GM19239 (cell line): ENCODE measurements at places on chromosomes 11 and 22.
A peak's percentile ranks its signal among the peaks of the same experiment; 100 is the strongest.

DNA sequence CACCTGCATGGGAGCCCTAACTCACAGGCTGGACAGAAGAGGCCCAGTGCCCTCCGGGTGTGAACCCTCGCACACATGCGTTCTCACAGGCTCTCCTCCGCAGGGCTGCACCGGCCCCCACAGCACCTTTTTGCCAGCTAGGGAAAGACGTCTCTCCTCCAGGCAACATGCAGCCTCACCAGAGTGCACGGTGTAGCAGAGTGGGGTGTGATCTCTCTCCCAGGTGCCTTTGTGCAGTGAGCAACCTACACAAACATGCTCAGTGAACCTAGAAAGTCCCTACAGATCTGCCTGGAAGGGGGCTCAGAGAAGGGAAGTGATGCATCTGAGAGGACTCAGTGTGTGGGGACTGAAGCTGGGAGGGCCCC lies 3.7 kb upstream of the CARNS1 start:
- DNase-seq, result no peak

- no peak for DNase-seq
Measured at GRCh38 chr11:118740892-118741291, 50.1 kb downstream of the DDX6 start.

DNA sequence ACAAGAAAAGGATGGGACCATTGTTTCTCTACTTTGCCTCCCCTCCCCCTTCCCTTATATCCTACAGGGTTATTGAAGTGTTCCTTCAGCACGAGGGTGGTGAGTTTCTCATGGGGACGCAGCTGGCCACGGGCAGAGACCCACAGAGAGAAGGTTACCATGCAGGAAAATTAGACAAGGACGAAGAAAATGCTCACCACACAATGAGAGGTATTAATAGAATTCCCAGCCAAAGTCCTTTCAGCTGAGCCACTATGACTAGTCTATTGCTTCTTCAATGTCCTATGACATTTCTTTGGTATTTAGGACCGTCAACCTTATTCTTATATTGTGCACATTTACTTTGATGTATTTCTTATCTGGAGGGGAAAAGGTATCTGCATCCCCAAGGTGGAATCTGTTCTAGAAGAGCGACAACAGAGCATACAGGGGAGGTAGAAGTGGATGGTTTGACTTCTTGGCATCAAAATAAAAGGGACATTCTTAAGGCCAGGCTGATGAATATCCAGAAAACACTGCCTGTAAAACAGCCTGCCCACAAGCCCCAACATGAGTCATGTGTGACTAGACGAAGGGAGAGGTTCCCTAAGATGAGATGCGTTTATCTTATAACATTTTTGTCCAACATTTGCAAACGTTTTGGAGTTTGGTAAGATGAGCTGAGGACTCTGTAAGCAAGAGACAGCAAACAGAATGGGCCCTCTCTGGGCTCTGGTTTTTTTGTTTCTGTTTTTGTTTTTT lies 209.8 kb upstream of the NARS2 start:
- no peak for DNase-seq

- no peak for DNase-seq
Measured at GRCh38 chr11:22079133-22079872, 113.6 kb upstream of the ANO5 start.

DNA sequence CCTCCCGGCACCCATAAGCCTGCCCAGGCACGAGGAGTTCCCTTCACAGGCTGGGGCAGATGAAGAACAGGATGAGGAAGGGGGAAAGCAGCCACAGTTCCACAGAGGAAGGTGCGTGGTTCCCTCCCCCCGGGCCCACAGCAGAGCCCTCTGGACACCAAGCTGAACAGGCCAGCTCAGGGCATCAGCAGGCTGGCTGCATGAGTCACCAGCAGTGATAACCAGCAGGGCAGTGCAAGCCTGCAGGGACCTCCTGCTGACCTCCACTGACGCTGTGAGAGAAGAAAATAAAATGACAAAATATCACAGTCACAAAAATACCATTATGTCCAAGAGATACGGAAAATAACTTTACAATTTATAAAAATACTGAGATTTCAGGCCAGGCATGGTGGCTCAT lies 11.5 kb downstream of the RTL6 start:
- DNase-seq, result no peak

DNA sequence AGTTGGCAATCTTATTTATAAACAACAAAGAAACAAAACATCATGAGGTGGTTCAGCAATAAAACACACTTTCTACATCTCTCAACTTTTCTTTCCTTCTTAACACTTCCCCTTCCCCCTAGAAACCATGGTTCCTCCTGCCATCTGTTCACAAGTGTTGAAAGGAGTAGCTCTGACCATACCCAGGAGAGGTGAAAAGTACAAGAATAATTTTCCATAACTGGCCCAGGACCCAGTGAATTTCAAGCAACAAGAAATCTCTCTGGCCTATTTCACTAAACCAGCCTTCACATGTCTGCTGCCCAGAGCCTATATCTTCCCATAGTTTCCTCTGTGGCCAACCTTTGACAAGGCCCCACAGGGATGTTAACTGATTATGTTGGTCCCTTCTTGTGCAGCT lies 98.2 kb upstream of the CEP126 start:
- no peak for DNase-seq

DNA sequence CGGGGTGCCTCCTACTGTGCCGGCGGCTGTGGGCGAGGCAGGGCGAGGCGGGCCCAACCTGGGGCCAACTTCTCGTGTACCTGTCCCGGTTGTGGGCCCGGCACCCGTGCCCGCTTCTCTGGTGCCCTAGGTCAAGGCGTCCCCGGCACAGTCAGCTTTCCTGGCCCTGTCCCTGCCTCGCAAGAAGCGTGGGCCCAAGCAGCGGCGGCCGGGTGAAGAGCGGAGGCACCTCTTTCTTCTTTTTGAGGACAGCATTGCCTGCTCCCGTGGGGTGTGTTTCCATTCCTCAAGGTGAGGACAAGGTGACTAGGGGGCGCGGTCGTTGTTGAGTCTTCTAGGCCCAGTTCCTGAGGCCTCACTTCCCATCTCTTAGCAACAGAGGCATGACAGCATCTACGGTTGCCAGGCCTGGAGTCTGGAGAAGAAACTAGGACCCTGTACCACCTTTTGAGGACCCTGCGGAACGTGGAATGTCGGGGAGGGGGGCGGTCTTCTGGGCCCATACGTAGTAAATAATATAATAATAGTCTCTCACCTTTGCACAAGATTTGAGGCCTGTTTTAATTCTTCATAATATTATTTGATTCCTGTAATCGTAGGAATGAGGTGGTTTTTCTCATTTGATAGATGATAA lies 418 bp downstream of the ACO2 start:
- no peak for DNase-seq

DNA sequence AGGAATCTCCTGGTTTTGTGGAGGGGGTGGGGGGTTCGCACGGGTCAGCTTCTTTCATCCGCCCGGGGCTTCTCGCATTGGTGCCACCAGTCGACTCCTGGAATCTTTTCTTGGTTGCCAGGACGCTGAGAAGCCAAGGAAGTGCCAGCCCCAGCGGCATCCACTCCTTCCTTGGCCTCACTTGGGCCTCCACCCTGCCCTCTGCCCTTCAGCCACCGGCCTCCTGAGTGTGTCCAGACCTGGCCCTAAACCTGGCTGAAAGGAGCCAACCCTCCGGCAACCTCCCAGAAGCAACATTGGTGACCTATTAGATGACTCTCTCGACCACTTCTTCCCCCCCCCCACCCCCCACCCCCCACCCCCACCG lies 518 bp upstream of the GALNT18 start:
- DNase-seq, result no peak

GRCh38 chr11:67776852-67777520 lies 102.6 kb upstream of the ALDH3B2 start:
- DNase-seq, result no peak

GRCh38 chr11:129658526-129658867 lies 157.2 kb upstream of the TMEM45B start:
- DNase-seq, result no peak

GRCh38 chr11:69841859-69842698 lies 22.9 kb upstream of the FGF3 start:
- DNase-seq, result no peak

DNA sequence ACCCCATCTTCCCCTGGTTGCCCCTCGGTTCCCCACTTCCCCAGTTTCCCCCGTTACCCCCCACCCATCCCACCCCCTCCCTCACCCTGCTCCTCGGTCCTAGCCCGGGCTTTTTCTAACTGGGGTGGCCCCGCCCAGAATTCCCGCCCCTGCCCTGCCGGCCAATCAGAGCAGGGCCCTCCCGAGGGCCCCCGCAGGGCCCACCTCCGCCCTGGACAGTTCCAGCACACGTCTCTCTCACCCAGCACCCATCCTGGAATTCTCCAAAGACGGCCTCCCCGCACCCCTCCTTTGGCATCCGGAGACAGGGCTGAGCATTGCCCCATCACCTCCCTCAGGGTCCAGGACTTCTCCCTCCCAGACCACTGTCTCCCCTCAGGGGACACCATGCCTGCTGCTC lies at the start of gene H19:
TSS of gene H19 (minus strand) at position 88 of the 400 bp plus-strand sequence.
- DNase-seq, result no peak

DNA sequence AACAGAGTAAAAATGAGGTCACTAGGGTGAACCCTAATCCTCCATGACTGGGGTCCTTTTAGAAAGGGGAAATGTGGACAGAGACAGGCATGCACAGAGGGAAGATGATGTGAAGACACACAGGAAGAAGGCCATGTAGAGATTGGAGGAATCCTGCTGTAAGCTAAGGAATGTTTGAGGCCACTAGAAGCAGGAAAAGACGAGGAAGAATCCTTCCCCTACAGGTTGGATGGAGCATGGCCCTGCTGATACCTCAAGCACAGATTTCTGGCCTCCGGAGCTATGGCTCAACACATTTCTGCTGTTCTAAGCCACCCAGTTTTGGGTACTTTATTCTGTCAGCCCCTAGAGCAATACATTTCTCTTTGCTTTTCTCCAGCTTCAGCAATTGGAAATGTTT lies 486.9 kb downstream of the MIAT start:
- DNase-seq, result no peak

GRCh38 chr11:18282626-18283025 lies 16.6 kb downstream of the SAA1 start:
- DNase-seq, result no peak

DNA sequence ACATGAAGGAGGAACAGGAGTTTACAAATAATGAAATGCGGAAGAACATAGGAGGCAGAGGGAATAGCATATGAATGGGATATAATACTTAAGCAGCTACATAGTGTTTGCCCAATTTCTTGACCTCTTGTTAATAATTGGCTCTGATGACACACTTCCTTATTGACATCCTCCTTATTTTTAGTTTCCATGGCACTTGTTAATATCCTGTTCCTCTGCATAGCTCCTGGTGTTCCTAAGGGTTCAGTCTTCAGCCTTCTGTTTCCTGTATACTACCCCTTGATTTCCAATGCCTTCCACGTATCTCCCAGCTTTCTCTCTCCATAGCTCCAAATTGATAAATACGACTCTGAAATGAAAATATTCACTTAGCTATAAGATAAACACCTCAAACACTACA lies 663.8 kb upstream of the API5 start:
- no peak for DNase-seq

DNA sequence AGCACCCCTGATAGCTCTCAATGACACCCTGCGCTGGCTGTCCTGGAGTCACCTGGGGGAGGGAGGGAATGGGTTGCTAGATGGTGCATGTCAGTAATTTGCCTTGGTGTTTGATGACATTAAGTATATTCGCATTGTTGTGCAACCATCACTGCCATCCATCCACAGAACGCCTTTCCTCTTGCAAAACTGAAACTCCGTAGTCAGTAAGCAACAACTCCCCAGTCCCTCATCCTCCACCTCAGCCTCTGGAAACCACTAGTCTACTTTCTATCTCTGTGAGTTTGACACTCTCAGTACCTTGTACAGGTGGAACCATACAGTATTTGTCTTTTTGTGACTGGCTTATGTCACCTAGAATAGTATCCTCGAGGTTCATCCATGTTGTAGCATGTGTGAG lies 62.6 kb downstream of the PKNOX2 start:
- no peak for DNase-seq

- no peak for DNase-seq
Measured at GRCh38 chr22:35785181-35785923, 67.7 kb downstream of the APOL5 start.

- DNase-seq, result no peak
Measured at GRCh38 chr11:131350872-131351271, 19.5 kb upstream of the NTM start.

DNA sequence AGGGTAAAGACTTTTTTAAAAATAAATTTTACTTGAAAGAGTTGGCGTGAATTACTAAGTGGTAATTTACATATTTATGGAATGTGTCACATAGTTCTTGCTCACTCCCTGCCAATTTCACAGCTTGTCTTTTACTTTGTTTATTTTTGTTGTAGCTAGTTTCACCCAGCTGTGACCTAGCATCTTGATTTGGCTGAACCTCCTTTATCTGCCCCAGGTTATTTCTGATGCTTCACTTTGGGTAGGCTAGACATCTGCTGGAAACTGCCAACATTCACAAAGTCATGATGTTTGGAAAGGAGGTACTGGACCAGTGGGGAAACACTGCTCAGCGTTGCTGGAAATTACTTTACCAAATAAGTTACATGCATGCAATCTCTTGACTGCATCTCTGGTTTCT lies 1676.0 kb upstream of the RAG2 start:
- DNase-seq, result no peak

GRCh38 chr22:49827853-49828598 lies at the start of gene BRD1:
TSS of gene BRD1 (minus strand) at chr22:49827873. CDS start at chr22:49824317, 3,556 bp downstream.
- peak; percentile 79 for DNase-seq

GRCh38 chr11:65445101-65445603 lies 22.6 kb downstream of the NEAT1 start:
- no peak for DNase-seq

DNA sequence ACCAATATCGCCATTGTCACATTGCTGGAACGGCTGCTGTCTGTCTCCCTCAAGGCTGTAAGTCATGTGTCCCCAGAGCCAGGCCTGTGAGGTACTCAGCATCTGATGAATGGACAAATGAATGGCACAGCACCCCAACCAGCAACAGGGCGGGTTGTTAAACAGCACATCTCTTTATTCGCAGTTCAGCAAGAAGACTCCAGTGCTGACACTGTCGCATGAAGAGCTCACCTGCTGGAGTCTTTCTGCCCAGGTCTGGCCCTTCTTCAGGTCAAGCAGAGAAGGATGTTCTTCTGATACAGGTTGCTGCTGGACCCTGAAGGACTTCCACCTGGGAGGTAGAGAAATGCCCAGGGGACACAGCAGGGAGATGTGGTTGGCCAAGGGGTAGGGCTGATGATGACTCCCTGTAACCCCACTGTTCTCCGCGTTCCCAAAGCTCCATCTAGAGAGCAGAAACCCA lies 4.8 kb downstream of the SPATA19 start:
- no peak for DNase-seq

- DNase-seq, result no peak
Measured at GRCh38 chr11:43953521-43953920, 11.1 kb downstream of the C11orf96 start.

- DNase-seq, result no peak
Measured at GRCh38 chr22:31398231-31398630, 1.2 kb upstream of the DRG1 start.

GRCh38 chr11:117833401-117833891 lies 8.9 kb upstream of the FXYD2 start:
- no peak for DNase-seq
